ENCODE measurements at places on chromosomes 6 and 20.

GRCh38 chr6:1797801-1798200 is 188.1 kb downstream of the FOXC1 start:
- no peak for DNase-seq

DNA sequence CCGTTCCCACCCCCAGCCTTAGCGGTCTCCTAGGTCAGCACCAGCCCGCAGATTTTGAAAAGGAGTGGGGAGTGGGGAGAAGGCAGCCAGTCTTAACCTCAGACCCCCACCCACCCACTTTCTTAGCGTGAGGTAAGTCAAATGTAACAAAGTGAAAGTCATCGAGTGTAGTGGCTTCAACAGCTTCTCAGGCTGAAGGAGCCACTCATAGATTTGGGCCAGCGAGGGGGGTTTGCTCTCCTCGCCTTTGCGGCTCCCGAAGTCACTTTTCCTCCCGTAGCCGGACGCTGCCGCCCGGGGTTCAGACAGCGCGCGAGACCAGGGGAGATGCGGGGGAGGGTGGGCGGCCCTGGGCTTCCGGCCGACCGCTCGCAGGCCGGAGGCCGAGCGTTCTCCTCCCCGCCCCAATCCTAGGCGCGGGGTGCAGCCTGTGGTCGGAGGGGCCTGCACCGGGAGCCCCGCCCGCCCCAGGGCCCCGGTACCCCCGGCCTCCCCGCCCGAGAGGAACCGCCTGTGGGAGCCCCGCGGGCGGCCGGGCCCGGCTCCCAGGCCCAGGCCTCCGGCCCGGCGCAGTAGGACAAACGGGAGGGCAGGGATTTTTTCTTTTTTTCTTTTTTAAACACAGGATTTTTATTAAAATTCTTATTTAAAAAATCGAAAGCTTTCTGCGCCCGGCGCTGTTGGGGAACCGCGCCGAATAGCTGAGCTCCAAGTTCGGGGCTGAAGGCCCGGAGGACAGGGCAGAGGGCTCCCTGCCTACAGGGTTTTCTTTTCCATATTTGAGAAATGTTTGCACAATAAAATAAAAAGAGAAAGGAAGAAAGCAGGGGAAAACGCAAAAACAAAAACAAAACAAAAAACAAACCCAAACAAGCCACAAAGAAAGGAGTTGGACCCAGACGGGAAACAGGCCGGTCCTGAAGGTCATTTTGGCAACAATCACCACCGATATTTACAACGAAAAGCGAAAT is 3.2 kb downstream of the NKX2-2 start:
- no peak for DNase-seq

DNA sequence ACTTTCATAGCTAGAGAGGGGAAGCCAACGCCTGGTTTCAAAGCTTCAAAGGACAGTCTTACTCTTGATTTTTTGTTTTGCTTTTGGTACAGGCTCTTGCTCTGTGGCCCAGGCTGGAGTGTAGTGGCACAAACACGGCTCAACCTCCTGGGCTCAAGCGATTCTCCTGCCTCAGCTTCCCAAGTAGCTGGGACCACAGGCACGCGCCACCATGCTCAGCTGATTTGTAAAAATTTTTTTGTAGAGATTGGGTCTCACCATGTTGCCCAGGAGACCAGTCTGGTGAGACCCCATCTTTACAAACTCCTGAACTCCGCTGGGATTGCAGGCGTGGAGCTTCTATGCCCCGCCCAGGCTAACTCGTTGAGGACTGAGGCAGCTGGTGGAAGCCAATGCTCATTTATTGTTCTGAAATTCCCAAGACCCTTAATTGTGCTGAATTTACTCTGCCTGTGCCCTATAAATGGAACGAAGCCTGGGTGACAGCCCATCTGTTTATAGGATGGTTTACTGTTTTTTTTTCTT is 18.0 kb downstream of the SRSF3 start:
- no peak for DNase-seq

GRCh38 chr6:3259491-3259958 is 778 bp downstream of the PSMG4 start:
- DNase-seq, result no peak

DNA sequence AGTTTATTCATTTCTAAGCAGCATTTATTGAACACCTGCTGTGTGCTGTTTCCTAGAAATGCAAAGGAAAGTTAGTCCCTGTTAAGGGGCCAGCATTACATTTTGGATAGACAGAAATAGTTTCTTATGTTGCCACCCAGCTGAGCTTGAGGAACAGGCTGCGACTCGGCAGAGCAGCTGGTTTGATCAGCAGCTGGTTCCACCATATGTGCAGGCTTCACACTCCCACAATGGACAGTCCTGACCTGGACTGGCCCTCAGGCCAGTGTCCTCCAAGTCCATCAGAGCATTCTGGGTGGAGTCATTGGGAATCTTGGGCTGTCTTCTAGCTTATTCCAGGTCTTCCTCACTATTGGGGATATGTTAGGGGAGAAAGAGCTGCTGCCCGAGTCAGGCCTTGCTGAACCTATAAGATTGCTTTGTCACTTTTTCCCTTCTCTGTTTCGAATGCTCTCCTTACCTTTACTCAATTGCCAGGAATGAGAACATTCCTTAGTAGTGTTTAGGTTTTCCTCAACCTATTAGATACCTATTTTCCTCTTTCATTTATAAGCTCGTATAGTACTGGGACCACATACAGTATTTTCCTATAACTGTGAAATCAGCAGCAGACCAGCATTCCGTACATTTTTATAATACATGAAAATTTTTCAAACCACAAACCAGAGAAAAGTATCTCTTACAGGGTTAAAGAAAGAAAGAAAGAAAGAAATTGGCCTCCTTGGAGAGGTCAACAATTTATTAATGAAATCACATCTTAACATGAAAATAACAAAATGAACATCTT is 203.0 kb downstream of the FARS2 start:
- no peak for DNase-seq

DNA sequence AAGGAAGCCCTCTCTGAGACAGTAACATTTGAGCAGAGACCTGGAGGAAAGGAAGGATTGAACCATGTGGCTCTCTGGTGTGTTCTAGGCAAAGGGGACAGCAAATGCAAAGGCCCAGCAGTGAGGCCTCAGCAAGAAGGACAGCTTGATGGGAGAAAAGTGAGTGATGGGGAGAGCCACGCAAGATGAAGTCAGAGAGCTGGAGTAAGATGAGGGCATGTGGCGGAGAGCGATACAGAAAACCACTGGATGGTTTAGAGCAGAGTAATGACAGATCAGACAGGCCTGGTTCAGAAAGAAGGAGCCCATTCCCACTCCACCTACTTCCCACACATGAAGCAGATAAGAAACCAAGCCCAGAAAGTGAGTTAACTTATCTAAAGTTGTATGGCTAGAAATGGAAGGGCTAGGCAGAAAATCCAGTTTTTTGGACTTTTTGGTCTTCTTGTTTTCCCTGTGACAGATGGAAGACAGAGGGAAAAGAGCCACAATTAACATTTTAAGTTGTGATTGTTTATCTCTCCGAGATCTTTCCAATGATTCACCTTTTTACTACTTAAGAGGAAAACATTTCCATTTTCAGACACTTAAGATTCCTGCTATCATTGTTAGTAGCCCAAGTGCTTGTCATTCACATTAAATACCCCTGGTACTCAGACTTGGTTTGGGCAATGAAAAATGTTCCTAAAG is 723 bp upstream of the SNPH start:
- DNase-seq, result no peak

DNA sequence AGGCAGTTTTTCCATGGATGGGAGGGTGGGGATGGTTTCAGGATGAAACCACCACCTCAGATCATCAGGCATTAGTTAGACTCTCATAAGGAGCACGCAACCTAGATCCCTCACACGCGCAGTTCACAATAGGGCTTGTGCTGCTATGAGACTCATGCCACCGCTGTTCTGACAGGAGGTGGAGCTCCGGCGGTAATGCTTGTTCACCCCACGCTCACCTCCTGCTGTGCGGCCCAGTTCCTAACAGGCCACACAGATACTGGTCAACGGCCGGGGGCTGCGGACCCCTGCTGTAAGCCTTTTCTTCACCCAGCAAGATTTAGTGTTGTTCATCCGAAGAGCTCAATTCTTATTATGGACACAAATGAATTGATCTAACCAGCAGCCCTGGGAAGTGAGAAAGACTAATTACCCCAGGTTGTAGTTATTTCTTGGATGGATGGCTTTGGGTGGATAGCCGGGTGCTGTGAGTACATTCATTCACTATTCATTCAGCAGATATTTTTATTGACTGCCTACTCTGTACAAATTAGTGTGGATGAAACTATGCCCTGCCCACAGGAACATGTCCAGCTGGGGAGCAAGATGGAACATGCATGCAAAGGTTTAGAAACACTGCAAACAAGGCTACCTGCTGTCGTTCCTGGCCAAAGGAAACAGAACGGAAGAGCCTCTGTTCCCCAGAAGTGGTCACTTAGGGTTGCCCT is 57.2 kb downstream of the RIOK1 start:
- no peak for DNase-seq

DNA sequence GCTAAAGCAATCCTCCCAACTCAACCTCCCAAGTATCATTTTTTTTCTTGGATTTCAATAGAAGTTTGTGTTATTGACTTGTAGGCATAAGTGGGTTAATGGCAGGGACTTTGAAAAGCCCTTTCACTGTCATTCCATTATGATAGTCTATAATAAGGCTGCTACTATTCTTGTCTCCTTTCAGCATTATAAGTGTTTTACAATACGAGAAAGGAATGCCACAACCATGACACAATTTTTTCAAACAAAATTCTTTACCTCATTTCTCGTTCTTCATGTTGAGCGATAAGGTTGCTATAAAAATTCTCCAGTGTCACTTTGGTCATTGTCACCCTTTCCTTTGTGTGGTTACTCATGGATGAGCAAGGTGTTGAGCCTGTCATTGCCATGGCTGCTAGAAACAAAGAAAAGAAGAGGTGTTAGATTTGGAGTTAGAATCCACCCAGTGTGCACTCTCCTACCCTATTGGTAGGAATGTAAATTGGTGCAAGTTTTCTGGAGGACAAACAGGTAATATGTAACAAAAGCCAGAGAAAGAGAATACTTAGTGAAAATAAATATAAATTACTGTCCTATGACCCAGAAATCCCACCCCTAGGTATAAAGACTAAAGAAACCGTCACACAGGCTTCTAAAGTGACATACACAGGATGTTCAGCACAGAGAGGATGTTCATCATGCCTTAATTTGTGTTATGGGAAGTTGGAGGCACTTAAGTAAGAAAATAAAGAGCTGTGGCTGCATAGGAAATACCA is 7.3 kb downstream of the STK38 start:
- no peak for DNase-seq

- DNase-seq, result no peak
These were observed 174.5 kb upstream of the SNX9 start for GRCh38 chr6:157648561-157648960.

- DNase-seq, result no peak
These were observed 89.6 kb upstream of the HMGCLL1 start for GRCh38 chr6:55668591-55668990.

DNA sequence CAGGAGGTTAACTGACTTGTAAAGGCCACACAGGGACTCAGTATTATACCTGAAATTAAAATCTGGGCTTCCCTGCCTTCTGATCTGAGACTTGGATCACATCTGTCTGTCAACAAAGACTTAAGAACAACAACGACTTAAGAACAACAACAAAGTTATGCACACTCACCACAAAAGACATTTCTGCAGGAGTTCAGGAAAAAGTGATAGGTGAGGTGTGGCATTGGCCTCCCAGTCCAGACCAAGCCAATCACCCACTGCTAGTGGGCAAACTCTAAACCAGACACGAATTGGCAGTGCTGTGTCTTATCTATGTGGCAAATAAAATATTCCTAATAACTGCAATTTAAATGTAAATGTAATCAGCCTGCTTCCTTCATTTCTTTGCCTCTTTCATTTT is 61.3 kb downstream of the PRDM1 start:
- DNase-seq, result no peak

DNA sequence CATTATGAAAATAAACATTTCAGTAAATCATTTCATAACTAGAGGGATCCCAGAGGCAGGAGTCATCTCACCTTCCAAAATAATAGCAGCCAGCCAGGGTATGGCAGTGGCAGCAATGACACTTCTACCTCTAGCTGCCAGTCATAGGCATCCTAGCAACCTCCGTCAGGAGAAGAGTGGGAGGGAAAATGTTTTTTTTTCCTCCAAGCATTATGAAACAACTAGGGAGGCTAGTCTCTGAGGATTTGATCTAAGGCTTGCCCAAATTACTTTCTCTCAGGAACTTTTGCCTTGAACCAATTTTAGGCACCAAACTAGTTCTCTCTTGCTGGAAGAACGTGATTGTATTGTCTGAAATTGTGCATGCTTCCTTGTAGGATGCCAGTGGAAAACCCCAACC is 208.7 kb upstream of the PREP start:
- no peak for DNase-seq

- no peak for DNase-seq
These were observed 27.3 kb downstream of the GMPR start for GRCh38 chr6:16265351-16266341.

GRCh38 chr20:6704132-6704861 is 63.2 kb upstream of the BMP2 start:
- no peak for DNase-seq
